ENCODE measurements at places on chromosomes 4 and X.
A peak's percentile ranks its signal among the peaks of the same experiment; 100 is the strongest.

DNA sequence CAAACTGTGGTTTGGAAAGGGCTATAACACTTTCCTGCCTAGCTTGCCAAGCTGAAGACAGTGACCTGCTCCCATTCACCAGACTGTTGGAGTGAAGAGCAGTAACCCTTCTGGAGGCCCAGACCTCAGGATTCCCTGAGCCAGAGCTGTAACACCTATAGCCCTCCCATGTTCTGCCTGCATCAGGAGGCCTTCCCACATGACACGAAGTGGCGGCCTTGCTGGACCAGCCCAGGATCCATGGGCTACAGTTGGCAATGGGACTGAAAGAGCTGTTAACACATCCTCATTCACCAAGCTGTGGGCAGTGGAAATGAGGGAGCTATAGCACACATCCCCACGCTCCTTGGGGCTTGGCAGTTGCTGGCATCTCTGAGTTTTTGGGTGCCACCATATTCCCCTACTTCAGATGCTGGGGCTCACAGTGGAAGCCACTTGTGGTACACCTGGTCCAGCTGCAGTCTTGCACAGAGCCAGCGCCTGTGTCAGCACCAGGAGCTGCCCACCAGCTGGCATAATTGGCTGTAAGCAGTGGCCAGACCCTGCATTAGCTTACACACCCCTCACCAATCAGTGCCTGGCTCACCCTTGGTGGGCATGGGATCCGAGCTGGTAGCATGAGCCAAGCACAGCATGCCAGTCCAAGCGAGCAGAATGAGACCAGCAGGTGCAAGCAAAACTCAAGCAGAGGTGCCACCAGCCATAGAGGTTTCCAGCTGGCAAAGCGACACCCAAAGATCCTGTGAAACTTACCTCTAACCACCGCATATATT lies 1029.3 kb downstream of the TECRL start:
- no peak for DNase-seq

GRCh38 chr4:56655627-56656345 lies 25.3 kb downstream of the HOPX start:
- DNase-seq = no peak

GRCh38 chr4:168699224-168699878 lies 202.5 kb downstream of the PALLD start:
- peak; percentile 11 for DNase-seq

DNA sequence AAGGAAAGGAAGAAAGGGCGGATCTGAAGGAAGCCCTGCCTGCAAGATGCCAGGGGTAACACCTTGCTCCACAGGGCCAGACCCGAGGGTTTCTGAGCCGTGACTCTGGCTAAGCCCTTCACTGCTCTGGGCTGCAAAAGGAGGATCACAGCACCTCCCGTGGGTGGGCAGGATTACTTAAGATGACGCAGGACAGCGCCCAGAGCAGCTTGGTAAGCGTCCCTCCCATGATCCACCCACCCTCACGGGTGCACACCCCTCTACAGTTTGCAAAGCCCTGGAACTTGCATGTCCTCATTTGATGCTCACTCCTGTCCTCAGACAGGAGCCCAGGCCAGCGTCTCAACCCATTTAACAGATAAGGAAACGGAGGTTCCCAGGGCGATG lies 64.9 kb downstream of the CRMP1 start:
- DNase-seq = no peak

DNA sequence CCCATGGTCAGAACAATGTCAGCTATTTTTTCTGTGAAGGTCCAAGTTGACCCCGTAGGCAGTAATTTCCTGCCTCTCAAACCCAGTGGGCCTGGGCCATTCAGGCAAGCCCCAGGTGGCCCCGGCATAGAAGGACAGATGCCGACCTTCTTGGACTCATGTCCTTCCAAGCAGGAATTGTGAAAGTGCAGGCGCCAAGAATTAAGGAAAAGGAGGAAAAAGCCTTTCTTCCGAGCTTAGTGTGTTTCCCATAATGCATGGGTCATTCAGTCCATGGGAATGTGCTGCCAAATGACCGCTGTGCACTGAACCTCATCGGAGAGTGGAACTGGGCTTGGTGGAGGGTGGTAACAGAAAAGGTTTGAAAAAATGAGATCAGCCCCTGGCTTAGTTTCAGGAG lies 196.5 kb upstream of the HS3ST1 start:
- DNase-seq = no peak

- DNase-seq = no peak
Measured at GRCh38 chr4:182764642-182765041, 152.5 kb downstream of the DCTD start.

DNA sequence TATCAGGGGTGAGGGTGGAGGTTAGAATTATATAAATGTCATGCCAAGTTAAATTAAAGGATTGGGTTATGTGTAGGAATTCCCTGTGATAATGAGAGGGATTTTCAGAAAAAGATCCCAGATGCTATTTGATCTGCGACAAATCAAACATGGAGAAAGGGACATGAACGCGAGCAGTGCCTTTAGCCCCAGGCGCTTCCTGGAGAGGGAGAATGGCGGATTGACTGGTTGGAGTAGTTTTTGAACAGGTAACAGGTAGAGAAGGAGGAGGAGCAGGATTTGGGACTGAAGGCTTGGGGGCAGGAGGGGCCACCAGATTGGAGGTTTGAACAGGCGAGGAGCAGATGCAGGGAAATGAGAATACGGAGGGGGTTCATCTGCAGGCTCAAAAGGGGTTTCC lies 67.1 kb downstream of the LRP2BP start:
- no peak for DNase-seq

- DNase-seq = no peak
Measured at GRCh38 chrX:68821616-68822015, 7.2 kb upstream of the EFNB1 start.

GRCh38 chr4:37126051-37126450 lies 118.5 kb upstream of the NWD2 start:
- no peak for DNase-seq

DNA sequence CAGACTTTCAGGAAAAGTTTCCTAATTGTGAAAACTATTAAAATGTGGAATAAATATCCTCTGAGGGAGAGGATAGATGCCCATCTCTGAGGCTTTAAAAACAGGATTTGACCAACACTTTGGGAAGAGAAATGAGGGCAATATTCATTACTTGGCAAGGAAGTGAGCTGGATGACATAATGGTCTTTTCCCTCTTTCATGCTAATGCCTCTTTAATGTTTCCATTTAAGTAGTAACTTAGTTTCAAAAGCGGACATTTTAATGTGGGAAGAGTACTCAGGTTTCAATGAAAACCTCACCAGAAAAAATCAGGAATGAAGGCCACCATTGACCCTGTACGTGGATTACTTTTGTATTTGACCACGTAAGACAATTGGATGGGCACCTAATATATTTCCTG lies 503.3 kb downstream of the ANKRD50 start:
- no peak for DNase-seq

GRCh38 chr4:16573206-16573605 lies 325.2 kb downstream of the LDB2 start:
- DNase-seq = no peak
